NCI-H1417 (cell line): ENCODE measurements at places on chromosomes 3 and 15.

DNA sequence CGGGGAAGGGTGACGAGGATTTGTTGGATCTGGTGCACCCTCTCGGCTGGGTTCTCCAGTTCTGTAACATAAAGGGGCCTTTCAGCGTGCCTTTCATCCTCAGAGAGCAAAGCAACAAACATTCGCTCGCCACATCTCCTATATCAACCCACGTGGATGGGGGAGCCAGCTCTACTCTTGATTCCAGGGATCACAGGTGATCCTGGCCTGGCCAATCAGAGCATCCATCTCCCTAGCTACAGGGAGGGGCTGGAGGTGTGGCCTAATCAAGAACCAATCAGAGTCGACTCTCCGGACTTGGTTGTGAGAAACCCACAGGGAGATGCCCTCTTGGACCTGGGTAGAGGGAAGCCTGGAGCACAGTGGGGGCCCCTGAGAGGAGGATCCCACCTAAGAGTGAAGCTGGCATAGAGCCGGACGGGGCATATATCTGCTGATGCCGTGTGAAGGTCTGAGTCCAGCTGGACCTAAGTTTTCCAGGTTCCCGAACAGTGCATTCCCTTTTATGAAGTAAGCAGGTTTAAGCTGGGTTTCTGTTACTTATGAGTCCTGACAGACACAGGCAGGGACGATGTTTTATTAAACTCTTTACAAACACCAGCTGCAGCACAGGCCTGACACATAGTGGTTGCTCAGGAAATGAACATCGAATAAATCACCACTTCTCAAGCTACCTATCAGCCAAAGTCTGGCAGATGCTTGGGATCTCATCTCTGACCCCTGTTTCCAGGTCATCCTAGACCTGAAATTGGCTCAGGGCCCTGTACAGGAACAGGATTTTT lies 50.7 kb upstream of the RAD18 start:
- DNase-seq = no peak

GRCh38 chr3:128383316-128384235 lies 83.1 kb downstream of the DNAJB8 start:
- peak; percentile 66 for DNase-seq

GRCh38 chr15:50126072-50126471 lies 7.0 kb upstream of the ATP8B4 start:
- no peak for DNase-seq

DNA sequence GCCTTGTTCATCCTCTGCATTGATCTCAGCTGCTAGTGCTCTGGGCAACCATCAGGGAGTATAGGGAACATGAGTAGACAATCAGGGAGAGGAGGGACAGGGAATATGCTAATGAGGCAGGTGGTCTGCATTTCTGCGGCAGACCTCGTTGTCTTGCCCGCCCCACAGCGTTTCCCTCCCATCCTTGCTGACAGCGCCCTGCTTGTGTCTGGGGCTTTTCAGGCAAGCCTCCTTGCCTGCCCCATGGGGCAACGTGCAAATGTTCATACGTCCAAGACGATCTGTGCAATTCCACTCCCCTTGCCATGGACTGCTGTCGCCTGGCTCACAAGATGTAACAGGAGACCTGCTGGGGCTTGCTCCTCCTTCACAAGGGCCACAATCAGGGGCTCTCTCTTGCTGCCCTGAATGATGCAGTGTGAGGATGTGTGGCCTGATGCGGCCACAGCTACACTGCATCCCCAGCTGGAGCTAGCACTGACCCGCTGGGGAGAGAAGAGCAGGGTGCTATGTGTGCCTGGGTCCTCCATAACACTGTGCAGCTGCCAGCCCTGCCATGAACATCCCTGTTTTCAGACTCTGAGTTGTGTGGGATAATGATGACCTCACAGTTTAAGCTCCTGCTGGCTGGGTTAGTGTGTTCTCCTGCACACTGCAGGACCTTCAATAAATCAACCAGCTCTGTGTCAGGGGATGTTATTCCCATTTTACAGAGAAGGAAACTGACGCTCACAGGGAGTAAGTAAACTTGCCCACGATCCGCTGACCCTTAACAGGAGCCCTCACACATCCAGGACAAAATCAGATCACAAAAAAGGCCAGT lies 211.3 kb downstream of the KLF13 start:
- no peak for DNase-seq

DNA sequence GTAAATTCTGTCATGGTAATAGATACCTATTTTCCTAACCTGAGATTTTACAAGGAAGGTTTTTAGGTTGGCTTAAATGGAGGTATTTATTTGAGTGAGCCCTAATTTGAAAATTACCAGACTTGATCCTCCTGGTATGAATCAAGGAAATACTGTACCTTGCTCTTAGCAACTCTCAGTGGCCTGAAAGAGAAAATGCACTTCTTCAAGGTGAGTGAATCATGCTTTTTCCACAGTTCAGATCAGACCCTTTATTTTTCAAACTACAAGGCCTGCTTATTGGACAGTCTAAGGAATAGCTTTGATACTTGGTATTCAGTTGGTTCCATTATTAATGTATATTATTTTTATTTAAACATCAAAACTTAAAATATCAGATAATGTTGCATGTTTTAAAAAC lies 15.4 kb downstream of the FEM1B start:
- DNase-seq = no peak

GRCh38 chr15:99558571-99558970 lies 7.2 kb upstream of the MEF2A start:
- DNase-seq = no peak

- no peak for DNase-seq
These were observed 101.5 kb upstream of the TGFBR2 start for GRCh38 chr3:30504939-30505338.

DNA sequence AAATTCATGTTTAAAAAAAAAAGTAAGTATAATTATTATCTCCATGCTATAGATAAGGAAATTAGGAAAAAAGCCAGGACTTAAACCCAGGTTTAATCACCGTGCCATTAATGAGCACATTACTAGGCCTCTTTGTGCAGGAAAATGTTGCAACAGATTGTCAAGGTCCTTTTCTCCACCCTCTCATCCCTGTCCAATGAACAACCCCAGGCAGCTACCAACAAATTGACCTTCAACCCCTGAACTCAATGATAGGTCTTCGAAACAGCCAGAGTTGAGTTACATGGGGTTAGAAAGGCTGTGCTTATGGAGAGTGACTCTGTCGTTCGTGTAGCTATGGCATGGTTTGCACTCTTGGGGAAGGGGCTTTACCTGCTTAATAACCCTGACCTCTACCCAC lies 84.2 kb upstream of the CTNNB1 start:
- DNase-seq = no peak

- no peak for DNase-seq
These were observed 319.6 kb downstream of the AGBL1 start for GRCh38 chr15:86399041-86399954.

- no peak for DNase-seq
These were observed 1.3 kb upstream of the TRIM59 start for GRCh38 chr3:160450846-160451245.

- DNase-seq = no peak
These were observed 137.7 kb downstream of the PLD1 start for GRCh38 chr3:171672538-171672937.

- no peak for DNase-seq
These were observed 9.2 kb upstream of the PAQR5 start for GRCh38 chr15:69289342-69290146.

- no peak for DNase-seq
These were observed 123.3 kb upstream of the GBE1 start for GRCh38 chr3:81884791-81885190.

DNA sequence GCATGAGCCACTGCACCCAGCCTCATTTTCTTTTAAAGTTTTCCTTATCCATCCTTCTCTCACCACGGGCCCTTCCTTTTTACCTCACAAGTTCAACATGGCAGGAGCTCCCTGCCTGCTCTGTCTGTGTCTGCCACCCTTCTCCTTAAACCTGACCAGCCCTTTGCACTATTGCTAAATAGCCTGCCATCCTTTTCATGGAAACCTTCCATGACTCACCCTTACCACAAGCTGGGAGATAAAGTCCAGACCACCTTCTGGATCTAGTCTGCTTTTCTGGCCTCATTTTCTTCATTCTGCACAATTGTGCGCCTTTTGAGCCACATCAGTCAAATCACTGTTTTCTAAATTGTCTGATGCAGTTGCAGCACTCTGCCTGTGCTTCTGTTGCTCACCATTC lies 8.9 kb downstream of the PARP14 start:
- DNase-seq = no peak

GRCh38 chr3:194395212-194395611 lies 3.9 kb downstream of the GP5 start:
- DNase-seq = peak; percentile 36

DNA sequence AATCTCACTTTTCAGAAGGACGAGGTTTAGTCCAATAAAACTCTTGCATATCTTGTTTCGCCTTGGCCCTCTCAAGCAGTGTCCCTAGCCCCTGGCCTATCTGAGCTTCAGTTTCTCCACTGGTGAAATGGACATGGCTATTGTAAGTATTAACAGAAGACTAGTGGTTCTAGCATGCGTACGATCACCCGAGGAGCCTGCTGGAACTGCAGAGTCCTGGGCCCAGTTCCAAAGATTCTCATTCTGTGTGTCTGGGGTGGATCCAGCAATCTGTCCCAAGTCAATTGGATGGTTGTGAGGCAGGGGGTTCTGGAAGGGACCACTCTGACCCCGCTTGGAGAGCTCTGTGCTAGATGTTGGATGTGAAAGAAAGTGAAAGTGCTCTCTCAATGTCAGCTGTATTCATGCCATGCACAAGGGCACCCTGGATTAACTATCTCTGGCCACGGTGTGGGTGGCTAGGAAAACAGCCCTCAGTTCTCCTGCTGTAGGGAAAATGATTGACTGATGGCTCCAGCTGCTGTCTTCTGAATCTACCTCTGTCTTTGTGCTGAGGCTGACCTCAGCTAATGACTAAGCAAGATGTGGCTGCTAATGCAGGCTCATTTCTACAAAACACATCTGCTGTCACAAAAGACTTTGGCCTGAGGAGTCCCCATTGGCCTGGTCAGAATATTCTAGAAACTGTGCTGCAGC lies 1.9 kb upstream of the PLA1A start:
- no peak for DNase-seq

GRCh38 chr3:135491491-135492205 lies 473.9 kb upstream of the PPP2R3A start:
- DNase-seq = no peak

- DNase-seq = no peak
These were observed 61.1 kb downstream of the FNDC3B start for GRCh38 chr3:172100482-172100881.

DNA sequence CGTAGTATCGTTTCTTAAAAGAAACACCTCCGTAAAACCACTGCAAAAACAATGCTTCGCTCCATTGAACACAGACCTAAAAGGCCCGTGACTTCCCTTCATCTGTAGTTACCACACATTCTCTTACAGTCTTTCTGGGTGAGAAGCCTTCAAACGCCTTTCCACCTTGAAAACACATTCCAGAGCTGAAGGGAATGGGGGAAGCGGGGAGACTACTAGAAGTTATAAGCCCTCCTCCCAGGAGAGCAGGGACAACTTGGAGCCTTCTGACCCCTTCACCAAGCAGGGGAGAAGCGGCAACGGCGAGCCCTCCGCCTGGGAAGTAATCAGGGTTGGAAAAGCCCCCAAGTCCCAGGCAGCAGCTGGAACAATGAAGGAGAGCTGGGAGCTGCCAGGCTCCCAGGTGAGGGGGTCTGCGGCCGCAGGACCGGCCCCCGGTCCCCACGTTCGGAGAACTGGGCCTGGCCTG lies 461 bp downstream of the SECISBP2L start:
- DNase-seq = peak; percentile 64

DNA sequence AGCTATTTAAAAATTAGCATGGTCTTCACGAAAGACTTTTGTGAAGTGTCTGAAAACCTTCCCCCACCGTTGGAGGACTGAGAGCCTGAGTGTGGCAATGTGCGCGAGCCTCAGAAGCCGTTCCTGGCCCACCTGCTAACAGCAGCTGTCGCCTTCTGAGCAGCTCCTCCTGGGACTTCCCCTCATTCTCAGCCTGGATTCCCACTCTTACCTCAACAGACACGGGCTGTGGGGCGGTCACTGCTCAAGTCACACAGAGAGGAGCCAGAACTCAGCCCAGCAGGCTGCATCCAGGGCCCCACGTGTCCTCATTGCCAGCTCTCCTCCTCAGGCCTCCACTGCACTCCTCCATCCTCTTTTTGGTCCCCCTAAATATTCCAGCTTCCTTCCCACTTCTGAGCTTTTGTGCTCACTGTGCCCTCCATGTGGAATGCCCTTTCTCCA lies 7.8 kb downstream of the DNASE1L3 start:
- DNase-seq = no peak

DNA sequence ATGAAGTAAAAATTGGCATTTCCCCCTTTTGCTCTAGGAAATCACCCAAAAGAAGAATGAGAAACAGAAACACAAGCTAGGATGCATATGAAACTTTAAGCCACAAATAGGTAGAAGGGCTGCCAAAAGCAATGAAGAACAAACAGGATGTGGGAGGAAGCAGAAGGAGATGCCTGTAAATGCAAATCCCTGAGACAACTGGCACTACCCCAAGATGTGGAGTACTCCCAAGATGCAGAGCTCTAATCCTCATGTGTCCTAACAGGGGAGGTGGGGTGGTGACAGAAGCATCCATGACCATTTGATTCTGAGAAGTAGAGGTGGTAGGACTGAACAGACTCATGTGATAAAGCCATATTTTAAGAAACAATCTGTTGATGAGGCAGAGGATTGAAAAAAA lies 31.9 kb upstream of the ZNF280D start:
- no peak for DNase-seq

DNA sequence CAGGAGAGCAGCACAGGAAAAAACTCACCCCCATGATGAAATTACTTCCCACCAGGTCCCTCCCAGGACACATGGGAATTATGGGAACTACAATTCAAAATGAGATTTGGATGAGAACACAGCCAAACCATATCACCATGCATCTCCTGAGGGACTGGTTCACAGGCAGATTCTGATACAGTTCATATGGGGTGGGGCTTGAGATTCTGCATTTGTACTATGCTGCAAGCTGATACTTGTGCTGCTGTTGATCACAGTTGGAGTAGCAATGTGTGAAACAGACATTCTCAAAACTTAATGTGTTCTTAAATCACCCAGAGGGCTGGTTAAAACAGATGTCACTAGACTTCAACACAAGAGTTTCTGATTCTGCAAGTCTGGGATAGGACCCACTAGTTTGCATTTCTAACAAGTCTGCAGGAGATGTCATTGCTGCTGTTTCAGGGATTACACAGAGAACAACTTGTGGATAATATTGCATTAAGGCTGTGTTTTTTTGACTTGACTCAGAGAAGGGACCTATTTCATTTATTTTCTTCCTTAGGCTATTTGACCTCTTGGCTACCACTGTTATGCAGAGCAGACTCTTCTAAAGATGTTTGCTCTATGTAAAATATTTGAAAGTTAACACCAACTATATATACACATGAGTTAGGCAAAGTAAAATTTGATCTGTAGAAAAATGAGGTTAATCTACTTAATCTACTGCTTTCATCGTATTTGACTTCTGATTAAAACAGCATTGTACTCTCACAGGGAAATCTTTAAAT lies 194.2 kb upstream of the CNTN3 start:
- DNase-seq = no peak

- peak; percentile 56 for DNase-seq
These were observed 444 bp upstream of the ABHD14A start for GRCh38 chr3:51974277-51974962.

GRCh38 chr15:89783111-89783860 lies 7.2 kb downstream of the MESP2 start:
- no peak for DNase-seq
